Mesenteric fat pad (tissue), 1 donor: ENCODE measurements at places on chromosomes 12 and 14. TPM values are rescaled to one million over a fixed set of nuclear protein-coding genes. Genes with fewer than 3 reads are reported as not detected.

The CD27 gene
- not detected for total RNA-seq

The DBX2 gene
- 0.32 TPM for total RNA-seq

The TROAP gene
- not detected for total RNA-seq

The LYZ gene
- 81.9 TPM for total RNA-seq

The KRT71 gene
- not detected for total RNA-seq

The KERA gene
- total RNA-seq, result not detected

DNA sequence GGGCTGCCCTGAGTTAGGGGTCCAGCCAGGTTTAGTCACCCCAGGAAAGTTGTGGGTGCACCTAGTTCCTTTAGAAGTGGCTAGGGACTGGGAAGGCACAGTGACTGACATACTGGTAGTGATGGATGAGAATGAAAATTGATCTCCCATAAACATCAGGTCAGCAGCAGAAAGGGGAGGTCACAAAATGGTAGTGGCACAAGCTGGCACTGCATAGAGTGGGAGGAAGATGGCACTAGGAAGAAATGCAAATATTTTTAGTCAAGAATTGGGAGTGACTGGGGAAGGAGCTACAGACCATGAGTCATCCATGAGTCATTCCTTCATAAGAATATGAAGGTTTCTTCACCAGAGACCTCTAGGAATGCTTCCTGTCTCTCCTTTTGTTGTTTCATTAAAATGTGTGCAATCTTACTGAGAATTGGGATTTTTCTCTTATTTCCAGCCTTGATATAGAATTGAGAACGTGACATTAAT, 198.3 kb upstream of the AMIGO2 start:
- DNase-seq, result no peak

GRCh38 chr14:75773046-75773445, 112.0 kb downstream of the TTLL5 start:
- no peak for DNase-seq

- no peak for DNase-seq
Observed at GRCh38 chr12:57127101-57127725, 1.1 kb upstream of the LRP1 start.

- no peak for DNase-seq
Observed at GRCh38 chr12:119594772-119595445, 1.3 kb downstream of the TMEM233 start.

GRCh38 chr14:56953884-56954283, 143.6 kb upstream of the OTX2 start:
- no peak for DNase-seq

- DNase-seq, result peak; percentile 68
Observed at GRCh38 chr14:104891121-104891551, 26.1 kb downstream of the CEP170B start.

- DNase-seq, result no peak
Observed at GRCh38 chr12:94167756-94168416, 19.5 kb downstream of the PLXNC1 start.

GRCh38 chr12:4143896-4144295, 129.7 kb upstream of the CCND2 start:
- no peak for DNase-seq

DNA sequence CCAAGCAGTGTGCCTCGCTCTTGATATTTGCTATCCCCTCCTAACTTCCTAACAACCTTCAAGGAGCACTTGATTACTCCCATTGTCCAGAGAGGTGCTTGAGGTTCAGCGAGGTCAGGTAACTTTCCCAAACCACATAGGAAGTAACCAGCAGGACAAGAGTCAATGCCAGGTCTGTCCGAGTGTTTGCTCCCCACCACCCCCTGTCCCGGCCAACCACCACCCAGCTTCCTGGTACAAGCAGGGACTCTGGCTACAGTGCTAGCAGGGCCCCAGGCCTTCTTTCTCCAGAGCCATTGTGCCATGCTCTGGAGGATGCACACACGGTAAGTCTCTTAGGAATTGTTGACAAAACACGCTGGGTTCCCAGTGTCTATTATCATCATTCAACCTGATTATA, 49.2 kb downstream of the SYNE3 start:
- DNase-seq, result no peak

DNA sequence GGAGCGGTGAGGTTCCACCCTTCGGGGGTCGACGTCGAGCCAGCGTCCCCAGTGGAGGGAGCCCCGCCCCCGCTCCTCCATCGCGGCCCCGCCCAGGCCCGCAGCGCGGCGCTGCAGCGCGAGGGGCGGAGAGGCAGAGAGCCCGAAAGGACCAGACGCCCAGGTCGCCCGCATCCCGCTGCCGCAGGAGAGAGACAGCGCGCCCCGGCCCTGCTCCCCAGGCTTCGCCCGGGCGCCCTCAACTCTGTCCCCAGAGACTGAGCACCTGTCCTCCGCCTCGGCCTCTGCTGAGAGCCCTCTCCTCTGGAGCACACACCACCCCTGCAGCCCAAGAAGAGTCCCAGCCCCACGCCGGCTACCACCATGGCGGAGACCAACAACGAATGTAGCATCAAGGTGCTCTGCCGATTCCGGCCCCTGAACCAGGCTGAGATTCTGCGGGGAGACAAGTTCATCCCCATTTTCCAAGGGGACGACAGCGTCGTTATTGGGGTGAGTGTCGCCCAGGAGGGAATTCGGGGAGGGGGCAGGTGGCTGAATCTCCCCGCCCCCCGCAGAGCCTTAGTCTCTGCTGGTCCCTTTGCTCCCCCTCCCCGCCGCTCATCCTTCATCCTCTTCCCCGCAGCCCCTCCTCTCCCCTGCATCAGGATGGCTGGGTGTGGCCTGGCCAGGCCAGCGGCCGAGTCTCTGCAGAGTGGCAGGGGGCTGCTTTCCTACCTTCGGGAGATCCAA, at the start of gene KIF5A:
Gene KIF5A, plus strand, starts transcription at position 136 of the 732 bp plus-strand sequence. Its CDS starts 228 bp downstream, at position 364.
- DNase-seq, result no peak
